ENCODE measurements at places on chromosomes 4 and X.

DNA sequence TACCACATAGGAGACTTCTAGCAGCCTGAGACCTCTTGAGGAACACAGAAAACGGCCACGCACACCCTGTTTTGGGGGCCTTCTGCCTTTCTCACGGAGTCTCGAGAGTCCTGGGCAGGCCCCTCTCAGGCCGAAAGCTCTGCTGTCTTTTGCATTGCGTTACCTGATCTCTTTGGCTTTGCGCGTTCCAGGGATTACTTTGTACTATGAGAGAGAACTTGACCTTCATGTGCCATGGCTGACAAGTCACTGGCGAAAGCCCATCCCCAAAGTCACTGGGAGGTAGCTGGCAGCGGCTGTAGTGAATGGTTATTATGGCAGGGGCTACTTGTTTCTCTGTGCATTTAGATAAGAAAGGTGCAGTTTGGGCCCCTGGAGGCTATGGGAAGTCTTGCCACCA lies 8.0 kb upstream of the NAT8L start:
- DNase-seq, result no peak

- DNase-seq, result no peak
These were observed 31.0 kb downstream of the KDM6A start for GRCh38 chrX:44903830-44904530.

DNA sequence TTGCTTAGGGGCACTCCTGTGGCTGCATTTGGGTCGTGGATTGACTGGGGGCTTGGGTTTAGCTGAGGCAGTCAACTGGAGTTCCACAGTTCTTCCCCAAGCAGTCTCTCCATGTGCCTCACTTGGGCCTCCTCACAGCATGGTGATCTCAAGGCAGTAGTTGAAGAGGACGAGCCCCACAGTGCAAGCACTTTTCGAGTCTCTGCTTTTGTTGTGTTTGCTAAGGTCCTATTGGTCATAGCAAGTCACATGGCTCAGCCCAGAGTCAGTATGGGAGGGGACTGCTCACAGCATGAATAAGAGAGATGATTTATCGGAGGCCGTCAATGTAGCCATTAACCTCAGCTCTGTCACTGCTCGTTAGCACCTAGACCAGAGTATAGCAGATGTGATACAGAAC lies 29.7 kb downstream of the BMX start:
- DNase-seq, result no peak

DNA sequence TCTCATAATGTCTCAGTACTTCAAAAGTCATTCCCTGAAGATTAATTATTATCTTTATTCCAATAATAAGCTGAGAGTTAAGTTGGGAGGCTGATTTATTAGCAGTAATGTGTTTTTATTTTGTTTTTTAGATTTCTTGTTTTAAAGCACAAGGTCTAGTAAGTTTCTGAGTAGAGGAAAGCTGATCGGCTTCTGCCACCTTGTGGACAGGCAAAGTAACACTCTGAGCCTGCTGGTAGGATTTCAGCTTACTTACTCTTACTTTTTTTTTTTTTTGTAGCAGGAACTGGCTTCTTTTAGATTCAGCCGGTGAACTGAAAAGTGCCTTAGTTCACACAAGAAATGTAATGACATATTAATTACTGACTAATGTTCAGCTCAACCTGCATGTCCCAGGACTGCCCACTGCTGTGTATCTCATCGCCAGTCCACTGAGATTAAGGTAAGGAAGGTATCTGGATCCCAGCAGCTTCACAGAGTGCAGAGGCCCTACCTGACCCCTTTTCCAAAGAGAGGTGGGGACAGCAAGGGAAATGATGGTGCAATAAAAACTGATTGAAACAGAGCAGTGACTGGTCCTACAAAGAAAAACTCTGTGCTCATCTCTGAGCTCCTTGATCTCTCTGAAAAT lies 126.5 kb downstream of the ADGRA3 start:
- peak; percentile 2 for DNase-seq

DNA sequence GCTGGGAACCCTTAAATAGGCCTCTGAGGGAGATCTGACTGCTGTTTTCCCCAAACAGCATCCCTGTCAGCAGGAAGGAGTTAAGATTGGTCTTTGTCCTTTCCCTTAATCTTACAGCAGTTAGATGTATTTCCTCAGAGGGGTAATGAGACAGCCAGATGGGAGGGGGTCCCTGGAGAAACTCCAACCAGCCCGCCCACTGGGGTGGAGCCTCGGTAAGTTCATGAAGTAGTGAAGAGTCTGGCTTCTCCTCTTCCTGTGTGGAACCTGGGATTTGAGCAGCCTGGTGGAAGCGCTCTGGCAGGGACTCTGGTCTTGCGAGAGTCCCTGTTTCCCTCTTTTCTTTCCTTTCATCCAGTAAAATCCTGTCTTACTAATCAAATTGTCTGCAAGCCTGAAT lies 330.0 kb downstream of the TLL1 start:
- DNase-seq, result no peak

- DNase-seq, result no peak
These were observed 449.1 kb upstream of the SMIM31 start for GRCh38 chr4:164304861-164305260.

- DNase-seq, result no peak
These were observed 202.3 kb upstream of the FSTL5 start for GRCh38 chr4:162366146-162366545.

DNA sequence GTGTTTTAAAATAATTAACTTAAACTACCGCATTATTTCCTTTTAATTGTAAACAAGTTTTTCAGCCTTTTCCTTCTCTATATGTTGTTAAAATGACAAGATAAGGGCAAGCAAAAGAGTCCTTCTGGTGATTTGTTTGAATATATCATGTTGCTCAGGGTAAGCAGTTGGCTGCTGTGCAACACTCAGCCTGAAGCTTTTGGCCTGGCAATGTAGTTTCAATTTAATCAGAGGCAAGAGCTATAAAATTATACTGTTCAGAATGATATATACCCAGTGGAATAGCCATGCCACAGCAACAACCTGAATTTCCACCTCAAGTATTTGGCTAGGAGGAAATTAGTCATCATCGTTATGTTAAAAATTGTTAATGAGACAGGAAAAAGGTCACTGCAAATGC lies 53.4 kb downstream of the GRXCR1 start:
- no peak for DNase-seq

- DNase-seq, result no peak
These were observed 473.4 kb downstream of the PCDH7 start for GRCh38 chr4:31193521-31193920.

GRCh38 chrX:74343343-74344279 lies 39.6 kb downstream of the ZCCHC13 start:
- peak; percentile 6 for DNase-seq

DNA sequence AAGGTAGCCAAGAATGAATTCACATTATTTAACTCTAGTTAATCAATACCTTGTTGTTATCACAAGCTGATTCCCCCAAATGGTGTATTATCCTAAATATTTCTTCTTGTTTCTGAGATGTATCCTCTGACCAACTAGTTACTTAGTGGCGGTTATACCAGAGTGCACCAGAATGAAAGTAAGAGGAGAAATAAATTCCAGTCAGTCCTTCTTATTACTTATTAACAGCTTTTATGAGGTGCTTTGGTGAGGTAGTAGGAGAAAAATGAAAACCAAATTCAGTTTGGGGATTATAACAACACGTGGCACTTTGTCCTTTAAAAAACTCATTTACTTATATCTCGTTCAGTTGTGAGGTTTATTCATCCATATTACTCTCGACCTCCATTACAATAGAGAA lies 101.9 kb downstream of the AMMECR1 start:
- no peak for DNase-seq

- DNase-seq, result no peak
These were observed 6.6 kb downstream of the GUCY2F start for GRCh38 chrX:109475174-109475891.

DNA sequence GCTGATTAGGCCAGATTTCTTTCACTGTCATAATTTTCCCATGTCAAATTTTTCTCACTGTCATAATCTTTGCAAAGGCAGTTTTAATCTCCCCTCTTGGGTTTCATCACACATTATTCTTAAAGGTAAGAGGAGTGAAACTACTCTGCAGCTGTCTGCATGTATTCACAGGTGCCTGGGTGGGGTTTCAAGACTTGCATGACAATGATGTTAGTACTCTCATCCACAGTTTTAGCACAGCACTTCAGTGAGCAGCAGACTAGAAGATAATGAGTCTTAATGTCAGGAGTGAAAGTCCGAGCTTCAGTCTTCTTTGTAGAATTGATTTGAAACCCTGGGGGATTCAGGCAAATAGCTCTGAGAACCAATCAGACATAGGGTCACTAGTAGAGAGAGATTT lies 182.5 kb upstream of the GALNT7 start:
- no peak for DNase-seq

DNA sequence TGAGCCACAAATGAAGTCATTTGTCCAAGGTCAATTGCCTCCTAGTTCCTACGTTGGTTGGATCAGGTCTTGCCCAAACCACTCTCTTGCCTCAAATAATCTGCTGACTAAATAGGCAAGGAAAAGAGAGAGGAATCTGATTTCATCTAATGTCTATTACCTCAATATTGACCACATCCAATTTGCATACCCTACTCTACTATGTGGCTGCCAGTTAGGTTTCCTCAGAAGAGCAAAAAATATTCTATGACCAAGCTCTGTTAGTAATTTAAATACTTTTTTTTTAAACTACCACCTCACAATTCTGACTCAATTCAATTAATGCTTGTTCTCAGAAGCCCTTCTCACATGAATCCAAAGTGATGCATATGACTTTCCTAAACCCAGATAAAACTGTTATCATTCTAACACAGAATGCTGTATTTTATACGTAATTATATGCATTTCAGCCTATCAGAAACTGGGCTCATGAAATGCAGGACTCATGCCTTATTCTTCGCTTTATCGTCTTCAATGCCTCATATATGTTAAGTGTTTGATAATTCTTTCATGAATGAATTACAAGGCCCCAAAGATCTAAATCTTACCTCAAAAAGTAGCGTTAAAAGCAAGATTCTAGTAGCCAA lies 98.6 kb downstream of the HUWE1 start:
- DNase-seq, result no peak

DNA sequence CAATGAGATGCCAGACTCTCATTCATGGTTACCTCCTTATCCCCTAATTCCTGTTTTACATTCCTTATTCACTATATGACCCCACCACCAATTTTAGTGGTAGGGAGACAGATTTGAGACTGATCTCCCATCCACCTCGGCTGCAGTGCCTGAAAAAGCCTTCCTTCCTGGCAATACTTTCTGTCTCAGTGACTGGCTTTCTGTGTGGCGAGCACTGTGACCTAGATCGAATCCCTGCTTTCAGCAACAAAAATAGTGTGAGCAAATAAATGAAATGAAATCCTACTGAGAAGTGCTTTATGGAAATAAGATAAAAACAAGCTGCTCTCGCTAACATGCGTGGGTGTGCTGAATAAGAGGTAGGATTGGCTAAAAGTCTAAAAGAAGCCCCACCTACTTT lies 165.3 kb downstream of the GPM6A start:
- DNase-seq, result no peak

GRCh38 chrX:38870361-38870895 lies 69.2 kb downstream of the MID1IP1 start:
- DNase-seq, result no peak

DNA sequence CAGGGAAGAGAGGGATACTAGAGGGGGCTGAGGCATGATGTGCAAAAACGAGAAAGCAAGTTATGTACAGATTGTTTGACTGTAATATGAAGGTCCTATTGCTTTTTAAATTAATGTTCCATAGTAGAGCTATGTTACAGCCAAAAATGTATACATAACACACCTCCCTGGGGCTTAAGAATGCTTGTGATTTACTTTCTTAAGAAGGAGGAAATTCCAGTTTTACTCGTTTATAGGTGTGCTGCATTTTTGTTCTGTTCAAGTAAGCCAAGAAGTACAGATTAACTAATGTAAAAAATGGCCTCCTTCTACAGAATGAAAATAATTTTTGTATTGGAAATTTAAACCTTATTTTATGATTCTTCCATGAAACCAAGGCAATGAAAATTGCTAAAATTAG lies 614.4 kb upstream of the NR3C2 start:
- DNase-seq, result no peak

DNA sequence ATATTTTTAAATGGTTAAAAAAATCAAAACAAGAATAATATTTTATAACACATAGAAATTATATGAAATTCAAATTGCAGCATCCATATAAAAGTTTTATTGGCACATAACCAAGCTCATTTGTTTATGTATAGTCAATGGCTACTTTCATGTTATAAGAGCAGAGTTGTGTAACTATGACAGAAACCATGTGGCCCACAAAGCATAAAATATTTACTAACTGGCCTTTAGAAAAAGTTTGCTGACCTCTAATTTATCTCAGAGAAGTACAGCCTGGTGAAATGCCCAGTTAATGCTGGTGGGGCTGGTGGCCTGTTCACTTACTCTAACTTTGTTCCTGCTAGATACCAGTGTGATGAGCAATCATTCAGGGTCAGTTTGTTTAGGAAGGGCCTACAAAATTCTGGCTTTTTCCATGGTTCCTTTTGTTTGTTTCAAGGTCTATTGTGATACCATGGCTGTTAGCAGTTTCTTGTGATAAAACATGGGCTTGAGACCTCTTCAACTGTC lies 104.6 kb downstream of the PPP1R2C start:
- DNase-seq, result no peak

DNA sequence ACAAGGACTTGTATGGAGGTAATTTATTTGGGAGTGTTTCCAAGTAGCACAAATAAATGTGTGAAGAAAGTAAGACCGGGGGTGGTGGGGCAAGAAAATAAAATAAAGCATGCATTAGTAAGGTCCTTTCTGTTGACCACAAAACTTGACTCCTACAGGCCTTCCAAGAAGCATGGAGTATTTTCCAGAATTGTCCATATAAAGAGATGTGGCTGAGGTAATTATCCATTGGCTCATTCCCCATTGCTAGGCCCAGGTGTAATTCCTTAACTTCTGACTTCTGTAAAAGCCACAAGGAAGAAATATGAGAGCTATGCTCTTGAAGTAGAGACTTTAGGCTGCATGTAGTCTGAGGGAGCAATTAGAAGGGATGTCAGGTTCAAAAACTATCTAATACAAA lies 430.5 kb upstream of the PABPC4L start:
- DNase-seq, result no peak

- no peak for DNase-seq
These were observed 1164.4 kb upstream of the IGFBP7 start for GRCh38 chr4:58274553-58274952.

DNA sequence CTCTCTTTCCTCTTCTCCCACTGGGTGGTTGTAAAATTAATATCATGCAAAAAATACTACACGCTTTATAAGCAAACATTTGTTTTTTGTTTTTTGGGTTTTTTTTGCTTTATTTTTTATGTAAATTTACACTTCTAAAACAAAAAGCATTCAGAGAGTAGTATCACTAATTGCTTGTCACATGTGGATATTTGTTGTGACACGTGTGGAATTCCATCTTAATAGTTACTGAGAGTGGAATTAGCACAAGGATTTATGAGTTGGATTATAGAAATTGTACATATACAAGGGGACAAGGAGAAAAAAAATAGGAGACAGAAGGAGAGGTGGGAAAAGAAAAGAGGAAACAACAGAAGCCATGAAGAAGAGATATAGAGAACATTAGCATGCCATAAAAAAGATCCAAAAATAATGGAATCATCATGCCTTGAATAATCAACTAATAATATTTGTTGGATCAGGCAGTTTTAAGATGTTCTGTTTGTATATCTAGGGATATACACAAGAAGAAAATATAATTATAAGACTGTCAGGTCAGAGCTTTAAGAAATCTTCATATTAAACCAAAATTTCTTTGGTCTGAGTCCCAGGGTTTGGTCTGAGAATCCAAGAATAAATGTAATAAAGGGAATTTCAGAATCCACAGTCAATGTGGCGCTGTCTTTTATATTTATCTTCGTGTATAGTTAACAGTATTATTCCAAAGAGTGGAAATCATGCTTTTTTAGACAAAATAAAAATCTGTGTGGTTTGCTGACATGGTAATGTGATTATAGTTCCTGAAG lies 98.5 kb upstream of the INTU start:
- no peak for DNase-seq

GRCh38 chr4:135718019-135718418 lies 1516.4 kb upstream of the PABPC4L start:
- no peak for DNase-seq

Data from GOT3 (cell line).